ENCODE measurements at places on chromosomes 16 and 17.

DNA sequence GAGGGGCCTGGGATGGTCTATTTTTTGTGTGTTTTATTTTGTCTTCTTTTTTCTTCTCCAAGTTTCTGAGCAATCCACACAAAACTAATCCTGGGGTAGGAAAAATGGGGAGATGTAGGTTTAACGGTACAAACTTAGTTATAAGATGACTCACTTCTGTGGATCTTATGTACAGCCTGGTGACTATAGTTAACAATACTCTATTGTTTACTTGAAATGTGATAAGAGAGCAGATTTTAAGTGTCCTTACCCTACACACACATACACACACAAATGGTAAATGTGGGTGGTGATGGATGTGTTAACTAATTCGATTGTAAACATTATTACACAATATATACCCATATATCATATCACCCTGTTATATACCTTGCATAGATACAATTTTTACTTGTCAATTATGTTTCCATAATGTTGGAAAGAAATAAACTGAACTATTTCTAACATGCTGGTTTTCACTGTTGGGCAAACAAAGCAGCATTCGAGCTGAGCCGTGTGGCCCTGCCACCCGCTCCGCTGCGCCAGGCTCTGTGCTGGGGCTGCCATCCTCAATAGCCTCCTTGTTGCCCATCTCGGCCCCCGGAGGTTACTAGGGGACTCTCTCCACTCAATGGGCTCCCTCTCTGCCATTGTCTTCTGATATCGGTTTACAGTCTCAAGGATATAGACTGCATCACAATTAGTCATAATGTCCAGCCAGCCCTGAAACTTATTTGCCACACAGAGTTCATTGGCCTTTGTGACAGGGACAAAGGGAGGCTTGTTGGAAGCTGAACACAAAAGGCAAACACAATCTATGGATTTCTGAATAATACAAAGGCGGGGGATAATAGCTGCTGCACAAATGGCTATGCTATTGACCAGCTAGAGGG is 380.3 kb upstream of the MAF start:
- DNase-seq = no peak
- H3K36me3 ChIP-seq = no peaks in the 10 kb centered on the region
- H3K27ac ChIP-seq = no peak overlapping the region
- H3K27me3 ChIP-seq = no peaks in the 10 kb centered on the region
- H3K4me3 ChIP-seq = no peak overlapping the region
- H3K4me1 ChIP-seq = no peaks in the 10 kb centered on the region

DNA sequence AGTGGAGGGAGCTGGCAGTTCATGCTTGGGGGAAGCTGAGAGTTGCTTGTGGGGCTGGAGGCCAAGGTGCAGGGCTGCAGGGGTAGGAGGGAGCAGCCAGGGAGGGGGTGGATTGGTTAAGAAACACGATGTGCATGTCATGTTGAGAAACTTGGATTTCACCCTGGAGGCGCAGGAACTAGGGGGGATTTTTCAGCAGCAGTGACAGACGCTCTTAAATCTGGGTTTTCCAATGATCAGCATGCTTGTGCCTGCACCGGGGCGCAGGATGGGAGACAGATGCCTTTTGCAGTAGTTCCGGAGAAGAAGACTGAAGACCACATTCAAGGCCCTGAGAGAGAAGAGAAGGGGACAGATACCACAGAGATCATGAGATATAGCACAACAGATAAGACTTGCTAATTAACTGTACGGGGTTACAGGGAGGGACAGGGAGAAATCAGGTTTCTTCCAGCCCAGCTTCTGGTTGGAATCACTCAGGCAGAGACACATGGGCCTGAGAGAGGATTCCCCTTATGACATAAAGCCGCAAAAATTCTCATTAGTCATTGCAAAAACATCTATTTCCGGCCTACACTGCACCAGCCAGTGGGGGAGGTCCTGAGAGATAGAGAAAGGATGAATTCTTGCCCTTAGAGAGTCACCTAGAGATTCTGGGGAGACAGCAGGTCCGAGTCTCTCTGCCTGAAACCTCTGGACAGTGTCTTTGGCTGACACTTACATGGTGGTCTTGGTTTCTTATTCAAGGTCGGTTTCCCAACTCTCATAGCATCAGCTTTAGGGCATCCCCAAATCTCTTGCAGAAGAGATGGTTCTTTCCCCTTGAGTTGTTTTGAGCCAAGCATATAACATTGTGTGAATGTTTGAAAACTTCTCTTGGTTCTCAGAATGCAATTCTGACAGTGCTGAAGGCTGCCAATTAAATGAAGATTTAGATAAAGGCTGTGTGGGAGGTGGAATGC is 27.1 kb downstream of the CDH13 start:
- no peak for DNase-seq
- no peaks in the 10 kb centered on the region for H3K27me3 ChIP-seq
- H3K27ac ChIP-seq = no peak overlapping the region
- H3K4me3 ChIP-seq = no peak overlapping the region
- H3K36me3 ChIP-seq = no peaks in the 10 kb centered on the region

- H3K4me3 ChIP-seq = no peak overlapping the region
- DNase-seq = no peak
- no peaks in the 10 kb centered on the region for H3K36me3 ChIP-seq
- no peaks in the 10 kb centered on the region for H3K27me3 ChIP-seq
Measured at GRCh38 chr16:63618896-63619485, 1502.9 kb downstream of the CDH11 start.

DNA sequence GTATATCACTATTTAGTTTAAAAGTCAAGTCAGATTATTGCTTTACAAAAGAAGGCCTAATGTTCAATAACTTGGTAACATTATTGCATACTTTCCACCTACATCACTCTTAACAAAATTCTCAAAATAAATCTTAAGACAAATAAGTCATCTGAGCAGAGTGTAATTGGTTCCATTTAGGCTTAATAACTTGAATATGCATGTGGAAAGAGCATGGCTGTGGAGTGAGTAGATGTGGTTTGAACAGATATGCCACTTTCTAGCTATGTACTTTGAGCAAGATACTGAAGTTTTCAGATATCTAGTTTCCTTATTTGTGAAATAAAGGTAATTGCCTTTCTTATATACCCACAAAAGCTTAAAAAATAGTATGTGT is 6.7 kb upstream of the EVI2A start:
- no peaks in the 10 kb centered on the region for H3K4me1 ChIP-seq
- DNase-seq = no peak
- no peak overlapping the region for H3K27ac ChIP-seq
- H3K4me3 ChIP-seq = no peak overlapping the region
- H3K27me3 ChIP-seq = no peaks in the 10 kb centered on the region

DNA sequence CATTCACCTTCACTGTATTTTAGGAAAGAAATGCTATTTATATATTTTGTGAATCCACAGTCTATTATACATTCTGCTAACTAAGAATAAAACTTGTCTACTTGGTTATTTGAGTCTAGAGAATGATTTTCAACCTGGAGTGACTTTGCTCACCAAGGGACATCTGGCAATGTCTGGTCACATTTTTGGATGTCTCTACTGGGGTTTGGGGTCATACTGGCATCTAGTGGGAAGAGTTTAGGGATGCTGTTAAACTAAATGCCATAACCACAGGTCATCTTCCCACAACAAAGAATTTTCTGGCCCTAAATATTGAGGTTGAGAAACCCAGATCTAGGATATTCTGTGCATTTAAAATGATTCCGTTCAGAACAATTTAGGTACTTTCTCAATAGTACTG is 26.0 kb downstream of the KCNJ16 start:
- H3K4me3 ChIP-seq = no peak overlapping the region
- no peaks in the 10 kb centered on the region for H3K36me3 ChIP-seq
- H3K27me3 ChIP-seq = no peaks in the 10 kb centered on the region

DNA sequence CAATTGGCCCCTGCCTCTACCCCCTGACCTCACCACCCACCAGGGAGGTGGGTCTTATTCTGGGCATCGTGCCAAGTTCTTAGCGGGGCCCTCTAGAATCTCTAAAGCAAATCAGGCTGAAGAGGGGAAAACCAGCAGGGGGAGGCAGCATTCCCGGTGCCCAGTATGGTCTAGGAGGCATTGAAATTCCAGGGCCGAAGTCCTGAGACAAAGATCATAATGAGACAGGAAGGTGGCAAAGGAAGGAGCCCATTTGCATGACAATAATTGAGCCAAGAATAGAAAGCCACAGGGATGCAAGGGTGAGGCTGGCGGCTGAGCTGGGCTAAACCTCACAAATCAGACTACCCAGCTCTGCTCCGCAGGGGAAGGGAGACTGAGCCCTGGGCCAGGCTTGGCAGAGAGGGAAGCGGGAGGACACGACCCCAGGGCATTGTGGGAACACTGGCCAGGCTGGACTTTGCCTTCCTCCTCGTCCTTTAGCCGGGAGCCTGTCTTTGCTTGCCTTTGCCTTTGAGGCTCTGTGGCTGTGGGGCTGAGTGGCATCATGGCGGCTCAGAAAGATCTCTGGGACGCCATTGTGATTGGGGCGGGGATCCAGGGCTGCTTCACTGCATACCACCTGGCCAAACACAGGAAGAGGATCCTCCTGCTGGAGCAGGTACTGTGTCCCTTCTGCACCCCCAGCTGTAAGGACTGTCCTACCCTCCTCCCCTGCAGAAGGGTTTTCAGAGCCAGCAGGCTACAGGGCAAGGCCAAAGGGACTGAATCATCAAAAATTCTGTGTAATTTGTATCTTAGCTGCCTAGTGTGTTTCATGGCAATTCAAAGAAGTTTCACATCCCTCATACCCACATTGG is at the start of gene PIPOX:
PIPOX (plus strand) TSS at position 463 of the 860 bp plus-strand sequence; CDS start at position 548, 85 bp downstream.
- no peak within 1 kb of the TSS for H3K27ac ChIP-seq
- no peak for DNase-seq

DNA sequence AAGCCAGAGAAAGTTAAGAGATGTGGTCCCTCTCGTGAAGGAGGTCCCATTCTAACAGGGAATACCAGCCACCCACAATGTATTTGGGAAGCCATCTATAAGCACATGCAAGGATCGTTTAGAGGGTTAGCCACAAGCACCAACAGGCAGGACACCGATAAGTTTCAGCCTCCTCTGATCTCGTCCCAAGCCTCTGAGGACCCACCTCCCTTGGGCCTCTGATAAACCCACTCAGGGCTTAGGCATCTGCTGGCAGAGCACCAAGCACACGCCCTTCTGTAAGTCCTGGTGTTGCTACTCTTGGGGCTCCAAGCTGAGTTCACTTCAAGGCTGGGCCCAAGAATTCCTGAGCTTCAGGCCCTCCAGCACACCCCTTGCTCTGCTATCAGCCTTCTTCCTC is 5.4 kb upstream of the PNPO start:
- H3K36me3 ChIP-seq = no peaks in the 10 kb centered on the region
- H3K4me3 ChIP-seq = no peak overlapping the region
- no peak overlapping the region for H3K27ac ChIP-seq
- no peaks in the 10 kb centered on the region for H3K27me3 ChIP-seq
- no peak for DNase-seq

GRCh38 chr16:89050119-89050867 is 43.4 kb upstream of the ACSF3 start:
- H3K36me3 ChIP-seq = no peaks in the 10 kb centered on the region
- H3K4me3 ChIP-seq = no peak overlapping the region
- H3K4me1 ChIP-seq = no peaks in the 10 kb centered on the region
- DNase-seq = no peak
- no peak overlapping the region for H3K27ac ChIP-seq
- H3K27me3 ChIP-seq = no peaks in the 10 kb centered on the region

- no peak overlapping the region for H3K4me3 ChIP-seq
- H3K36me3 ChIP-seq = no peaks in the 10 kb centered on the region
- H3K4me1 ChIP-seq = no peaks in the 10 kb centered on the region
- H3K27me3 ChIP-seq = no peaks in the 10 kb centered on the region
Measured at GRCh38 chr17:36899250-36900159, 37.8 kb upstream of the LHX1 start.

GRCh38 chr17:58699771-58700170 is 7.4 kb downstream of the RAD51C start:
- H3K4me1 ChIP-seq = no peaks in the 10 kb centered on the region
- no peaks in the 10 kb centered on the region for H3K27me3 ChIP-seq
- H3K4me3 ChIP-seq = no peak overlapping the region
- peaks cover 27% of the 10 kb centered on the region for H3K36me3 ChIP-seq
- DNase-seq = no peak

DNA sequence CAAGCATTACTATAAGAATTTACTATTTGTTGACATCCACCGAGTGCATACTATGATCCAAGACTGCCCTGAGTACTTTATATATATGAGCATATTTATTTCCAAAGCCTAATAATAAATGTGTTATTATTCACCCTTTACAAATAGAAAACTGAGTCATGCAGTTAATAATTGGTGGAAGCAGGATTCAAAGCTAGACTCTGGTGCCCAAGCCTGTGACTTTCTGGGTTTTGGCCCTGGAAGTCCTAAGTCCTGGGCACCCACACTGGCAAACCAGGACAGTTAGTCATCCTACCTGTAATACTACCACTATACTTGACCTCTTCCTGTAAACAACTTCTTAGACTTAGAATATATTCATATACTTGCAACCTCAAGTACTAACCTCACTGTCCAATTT is 257.4 kb upstream of the IRX5 start:
- no peak overlapping the region for H3K4me3 ChIP-seq
- H3K27ac ChIP-seq = no peak overlapping the region
- no peaks in the 10 kb centered on the region for H3K36me3 ChIP-seq
- DNase-seq = no peak
- no peaks in the 10 kb centered on the region for H3K27me3 ChIP-seq

DNA sequence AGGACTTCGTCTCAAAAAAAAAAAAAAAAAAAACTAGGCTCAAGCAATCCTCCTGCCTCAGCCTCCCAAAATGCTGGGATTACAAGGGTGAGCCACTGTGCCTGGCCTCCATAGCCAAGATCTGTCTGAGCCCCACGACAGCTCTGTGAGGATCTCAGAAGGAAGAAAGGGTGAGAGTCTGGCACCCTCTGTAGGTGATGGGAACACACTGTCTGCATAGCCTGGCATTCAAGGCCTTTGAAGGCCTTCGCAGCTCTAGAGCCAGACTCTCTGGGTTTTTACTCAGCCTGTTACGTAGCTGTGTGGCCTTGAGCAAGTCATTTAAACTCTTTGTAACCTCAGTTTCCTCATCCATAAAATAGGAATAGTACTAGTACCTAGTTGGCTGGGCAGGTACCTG is 6.3 kb upstream of the XPO6 start:
- H3K36me3 ChIP-seq = no peaks in the 10 kb centered on the region
- H3K27ac ChIP-seq = no peak overlapping the region
- no peak overlapping the region for H3K4me3 ChIP-seq
- no peaks in the 10 kb centered on the region for H3K4me1 ChIP-seq
- H3K27me3 ChIP-seq = no peaks in the 10 kb centered on the region
- no peak for DNase-seq

- DNase-seq = peak; percentile 68
- no peaks in the 10 kb centered on the region for H3K27me3 ChIP-seq
- H3K36me3 ChIP-seq = no peaks in the 10 kb centered on the region
- peaks cover 15% of the 10 kb centered on the region for H3K4me1 ChIP-seq
- H3K4me3 ChIP-seq = peak overlapping the region; percentile 76
Measured at GRCh38 chr16:67013233-67013822, 15.6 kb upstream of the CBFB start.

- no peaks in the 10 kb centered on the region for H3K4me1 ChIP-seq
- no peaks in the 10 kb centered on the region for H3K36me3 ChIP-seq
- no peaks in the 10 kb centered on the region for H3K27me3 ChIP-seq
Measured at GRCh38 chr17:10121971-10122707, 76.3 kb downstream of the GAS7 start.

- no peaks in the 10 kb centered on the region for H3K27me3 ChIP-seq
- peaks cover 21% of the 10 kb centered on the region for H3K36me3 ChIP-seq
- H3K4me3 ChIP-seq = no peak overlapping the region
- H3K27ac ChIP-seq = peak overlapping the region; percentile 90
Measured at GRCh38 chr17:1045456-1045855, 48.5 kb downstream of the TIMM22 start.

- H3K4me3 ChIP-seq = no peak overlapping the region
- H3K36me3 ChIP-seq = no peaks in the 10 kb centered on the region
- no peak for DNase-seq
- no peaks in the 10 kb centered on the region for H3K4me1 ChIP-seq
- H3K27ac ChIP-seq = no peak overlapping the region
- no peaks in the 10 kb centered on the region for H3K27me3 ChIP-seq
Measured at GRCh38 chr17:79627766-79628690, 17.2 kb upstream of the RBFOX3 start.

- H3K4me1 ChIP-seq = no peaks in the 10 kb centered on the region
- no peaks in the 10 kb centered on the region for H3K36me3 ChIP-seq
Measured at GRCh38 chr17:34797720-34798119, 163.5 kb downstream of the CCT6B start.
